ENCODE measurements at places on chromosomes 7 and 10.

GRCh38 chr7:53672681-53673080 is 637.2 kb downstream of the POM121L12 start:
- no peak for DNase-seq

DNA sequence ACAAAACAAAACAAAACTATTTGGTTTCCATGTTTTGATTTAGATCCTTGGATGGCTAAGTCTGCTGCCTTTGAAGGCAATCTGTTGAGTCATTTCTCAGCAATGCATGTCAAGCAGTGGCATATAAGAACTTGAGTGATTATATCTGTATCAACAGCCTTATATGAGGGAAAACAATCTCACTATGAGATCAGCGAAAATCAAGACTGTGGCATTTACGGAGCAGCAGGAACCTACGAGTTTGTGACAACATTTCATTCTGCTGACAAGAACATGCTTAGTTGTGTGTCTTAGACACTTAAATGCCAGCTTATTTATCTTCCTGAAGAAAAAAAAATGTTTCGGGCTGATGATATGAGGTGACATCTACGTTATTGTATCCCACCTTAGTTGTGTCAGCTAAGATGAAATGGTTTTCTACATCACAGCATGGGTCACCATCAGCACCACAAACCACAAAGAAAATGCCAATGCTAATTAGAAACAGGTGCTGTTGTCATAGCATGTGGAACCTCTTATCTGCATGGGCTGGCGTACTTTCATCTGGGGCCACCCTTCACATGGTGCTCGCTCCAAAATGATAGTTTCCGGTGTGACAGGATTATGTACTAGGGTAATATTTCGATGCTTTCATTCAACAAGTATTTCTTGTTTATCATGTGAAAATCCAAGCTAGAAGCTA is 1085.5 kb downstream of the SORCS1 start:
- no peak for DNase-seq

- DNase-seq: no peak
Observed at GRCh38 chr7:86786376-86786775, 142.7 kb downstream of the GRM3 start.

DNA sequence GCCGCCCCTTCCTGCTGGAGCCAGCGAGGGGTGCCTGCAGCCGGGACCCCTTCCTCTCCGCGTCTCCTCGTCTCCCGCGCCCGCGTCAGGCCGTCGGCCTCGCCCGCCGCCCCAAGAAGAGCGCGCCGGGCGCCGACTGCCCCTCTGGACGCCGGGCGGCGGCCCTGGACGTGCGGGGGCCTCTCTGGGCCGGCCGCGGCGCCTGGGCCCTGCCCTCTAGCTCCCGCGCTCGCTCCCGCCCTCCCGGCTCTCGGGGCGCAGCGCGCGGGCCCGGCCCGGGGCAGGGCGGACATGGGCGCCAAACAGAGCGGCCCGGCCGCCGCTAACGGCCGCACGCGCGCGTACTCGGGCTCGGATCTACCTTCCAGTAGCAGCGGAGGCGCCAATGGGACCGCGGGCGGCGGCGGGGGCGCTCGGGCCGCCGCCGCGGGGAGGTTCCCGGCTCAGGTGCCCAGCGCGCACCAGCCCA is 704 bp downstream of the ZNRF2 start:
- peak; percentile 43 for DNase-seq

DNA sequence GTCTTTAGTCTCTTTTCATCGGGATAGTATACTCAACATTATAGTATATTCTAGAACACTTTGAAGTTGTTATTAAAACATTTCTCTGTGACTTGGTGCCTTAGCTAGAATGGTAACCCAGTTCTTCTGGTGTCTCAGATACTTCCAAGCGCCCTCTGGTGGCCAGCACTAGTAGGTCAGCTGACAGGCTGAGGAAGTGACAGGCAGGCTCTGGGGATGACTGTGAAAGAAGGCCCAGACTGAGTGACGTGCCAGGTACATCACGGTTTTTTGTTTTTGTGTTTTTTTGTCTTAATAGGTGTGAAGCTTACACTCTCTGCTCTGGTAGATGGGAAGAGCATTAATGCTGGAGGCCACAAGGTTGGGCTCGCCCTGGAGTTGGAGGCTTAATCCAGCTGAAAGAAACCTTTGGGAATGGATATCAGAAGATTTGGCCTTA is 5.1 kb downstream of the COMTD1 start:
- DNase-seq: peak; percentile 72

DNA sequence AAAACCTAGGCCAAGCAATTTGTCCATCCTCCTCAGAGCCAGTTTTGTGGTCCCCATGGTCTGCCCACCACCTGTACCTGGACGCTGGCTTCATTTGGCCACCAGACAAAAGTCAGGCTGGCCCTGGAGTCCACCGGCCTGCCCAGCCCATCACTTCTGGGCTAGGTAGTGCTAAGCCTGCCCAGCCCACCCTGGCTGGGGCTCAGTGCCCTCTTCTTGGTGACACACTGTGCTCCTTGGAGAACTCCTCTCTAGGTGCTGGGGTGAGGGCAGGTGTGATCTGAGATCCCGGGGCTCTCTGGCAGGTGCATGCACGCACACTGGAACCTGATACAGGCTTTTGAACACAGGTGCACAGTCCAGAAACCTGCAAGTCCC is 1.1 kb downstream of the AIFM2 start:
- DNase-seq: no peak

DNA sequence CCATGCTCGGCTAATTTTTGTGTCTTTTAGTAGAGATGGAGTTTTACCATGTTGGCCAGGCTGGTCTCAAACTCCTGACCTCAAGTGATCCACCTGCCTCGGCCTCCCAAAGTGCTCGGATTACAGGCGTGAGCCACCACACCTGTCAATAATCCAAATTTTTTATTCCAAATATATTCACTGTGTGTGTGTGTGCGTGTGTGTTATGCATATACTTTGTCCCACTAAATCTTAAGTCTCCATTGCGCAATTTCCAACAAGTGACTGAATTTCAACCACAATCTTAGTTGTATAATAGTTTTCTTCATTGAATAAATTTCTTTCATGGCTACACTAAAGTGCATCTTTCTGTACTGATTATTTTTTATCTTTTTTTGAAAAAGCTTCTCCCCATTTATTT is 2.7 kb downstream of the KRIT1 start:
- DNase-seq: no peak

DNA sequence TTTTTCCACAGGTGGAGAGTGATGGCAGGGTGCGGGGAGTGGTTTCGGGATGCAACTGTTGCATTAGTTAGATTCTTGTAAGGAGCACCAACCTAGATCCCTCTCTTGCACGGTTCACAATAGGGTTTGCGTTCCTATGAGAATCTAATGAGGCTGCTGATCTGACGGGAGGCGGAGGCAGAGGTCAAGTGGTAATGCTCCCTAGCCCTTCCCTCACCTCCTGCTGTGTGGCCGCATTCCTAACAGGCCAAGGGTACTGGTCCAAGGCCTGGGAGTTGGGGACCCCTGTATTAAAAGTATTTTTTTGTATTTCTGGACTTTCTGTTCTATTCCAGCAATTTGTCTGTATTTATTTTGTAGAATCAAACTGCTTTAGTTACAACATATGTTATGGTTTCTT is 7.2 kb downstream of the CBLL1 start:
- DNase-seq: no peak

GRCh38 chr10:24346877-24347519 is 138.1 kb downstream of the KIAA1217 start:
- DNase-seq: no peak

- peak; percentile 29 for DNase-seq
Observed at GRCh38 chr7:22357311-22358175, 589 bp upstream of the RAPGEF5 start.

- peak; percentile 11 for DNase-seq
Observed at GRCh38 chr7:154364170-154364569, 312.0 kb downstream of the DPP6 start.

DNA sequence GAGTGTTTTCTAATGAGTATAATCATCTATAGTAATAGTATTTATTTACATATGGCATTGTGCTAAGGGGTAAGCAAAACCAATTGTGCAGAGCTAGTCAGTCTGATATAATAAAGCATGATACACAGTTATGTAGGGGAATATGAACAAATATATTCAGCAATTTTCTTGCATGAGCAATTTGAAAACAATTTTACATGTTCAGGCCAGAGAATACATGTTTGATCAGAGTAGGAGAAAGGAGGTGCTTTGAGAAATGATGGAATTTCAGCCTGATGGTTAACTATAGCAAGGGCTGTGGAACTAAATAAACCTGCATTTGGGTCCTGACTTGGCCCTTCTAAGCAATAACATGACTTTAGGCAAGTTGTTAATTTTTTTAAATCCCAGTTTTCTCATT is 214.5 kb downstream of the TWIST1 start:
- no peak for DNase-seq

GRCh38 chr7:20504060-20504459 is 111.4 kb upstream of the ABCB5 start:
- no peak for DNase-seq

DNA sequence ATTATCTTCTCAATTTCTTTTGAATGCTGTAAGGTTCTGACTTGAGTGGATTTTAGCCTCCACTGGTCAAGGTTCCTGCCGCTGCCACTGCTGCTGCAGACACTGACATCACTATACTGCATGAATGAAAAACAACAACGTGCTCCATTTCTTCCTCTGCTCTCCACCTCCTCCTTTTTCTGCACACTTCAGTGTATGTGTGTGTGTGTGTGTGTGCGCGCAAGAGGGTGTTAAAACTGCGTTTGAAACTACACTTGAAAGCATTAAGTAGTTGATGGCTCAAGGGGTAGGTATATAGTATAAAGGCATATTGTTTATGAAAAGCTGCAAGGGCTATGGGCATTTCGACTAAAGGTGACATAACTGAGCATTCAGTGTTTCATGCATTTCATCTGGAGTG is 3.5 kb downstream of the GLCCI1 start:
- no peak for DNase-seq

GRCh38 chr7:66902844-66903180 is 18.2 kb upstream of the TMEM248 start:
- no peak for DNase-seq

DNA sequence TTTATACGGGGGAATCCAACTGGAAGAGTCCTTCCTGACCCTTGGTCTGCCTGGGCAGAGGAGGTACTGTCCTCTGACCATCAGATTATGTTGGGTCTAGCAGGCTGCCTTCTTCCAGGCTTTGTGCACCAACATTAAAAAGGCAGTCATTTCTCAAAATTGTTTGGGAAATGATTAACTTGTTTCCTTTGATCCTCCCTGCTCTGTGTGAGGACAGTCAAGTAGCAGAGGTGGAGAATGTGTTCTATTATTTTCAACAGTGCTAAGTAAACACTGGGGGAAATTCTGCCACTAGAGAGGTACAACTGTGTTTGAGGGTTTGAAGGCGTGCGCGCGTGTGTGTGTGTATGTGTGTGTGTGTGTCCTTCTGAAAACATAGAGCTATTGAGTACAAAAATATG is 20.6 kb downstream of the ACSL5 start:
- no peak for DNase-seq
